ENCODE measurements at places on chromosomes 3 and 15.

- no peak for DNase-seq
Measured at GRCh38 chr15:63287109-63287508, 9.7 kb downstream of the APH1B start.

GRCh38 chr3:66816090-66816761, 181.9 kb upstream of the KBTBD8 start:
- no peak for DNase-seq

DNA sequence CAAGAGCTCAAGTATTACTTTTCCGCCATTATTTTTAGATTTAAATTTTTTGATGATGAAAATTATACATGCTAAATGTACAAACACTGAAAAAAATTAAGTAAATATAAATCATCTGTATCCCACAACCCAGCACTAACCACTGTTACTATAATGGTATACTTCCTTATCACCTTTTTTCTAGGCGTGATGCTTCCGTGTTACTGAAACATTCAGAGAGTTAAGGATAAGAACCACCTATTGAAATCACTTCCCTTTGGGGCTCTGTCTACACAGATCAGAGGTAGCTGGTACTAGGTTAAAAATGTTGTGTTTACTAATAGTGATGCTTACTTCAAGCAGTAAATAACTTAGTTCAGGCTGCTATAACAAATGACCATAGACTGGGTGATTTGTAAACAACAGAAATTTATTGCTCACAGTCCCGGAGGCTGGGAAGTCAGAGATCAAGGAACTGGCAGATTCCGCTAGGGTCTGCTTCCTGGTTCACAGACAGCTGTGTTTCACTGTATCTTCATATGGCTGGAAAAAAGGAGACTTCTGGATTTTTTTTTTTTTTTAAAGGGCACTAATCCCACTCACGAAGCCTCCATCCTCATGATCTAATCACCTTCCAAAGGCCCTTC, 6.4 kb downstream of the SNX4 start:
- no peak for DNase-seq

DNA sequence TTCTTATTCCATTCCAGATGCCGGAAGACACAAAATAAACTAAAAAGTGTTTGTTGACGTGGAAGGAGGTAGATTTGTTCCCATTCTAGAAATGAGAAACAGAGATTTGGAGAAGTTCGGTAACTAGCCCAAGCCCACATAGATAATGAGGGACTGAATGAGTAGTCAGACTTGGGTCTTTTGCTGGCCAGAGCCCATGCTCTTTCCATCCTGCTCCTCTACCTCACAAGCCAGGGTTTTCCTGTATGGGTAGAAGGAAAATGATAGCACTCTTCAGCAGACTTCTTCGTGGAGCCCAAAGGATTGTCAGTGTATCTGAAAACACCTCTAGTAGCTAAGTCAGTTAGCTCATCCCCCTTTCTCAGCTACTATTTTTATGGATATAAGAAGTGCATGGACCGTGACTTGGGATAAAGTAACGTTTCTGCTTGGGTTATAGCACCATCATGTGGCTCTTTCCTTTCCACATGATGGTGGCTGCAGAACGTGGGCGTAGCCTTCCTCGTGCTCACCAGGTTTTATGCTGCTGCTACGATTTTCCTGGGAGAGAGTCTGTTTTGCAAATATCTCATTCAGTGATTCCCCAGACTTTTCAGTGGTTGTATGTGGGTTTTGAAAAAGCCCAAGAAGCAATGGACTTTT, 84.6 kb downstream of the DGKG start:
- DNase-seq, result no peak

DNA sequence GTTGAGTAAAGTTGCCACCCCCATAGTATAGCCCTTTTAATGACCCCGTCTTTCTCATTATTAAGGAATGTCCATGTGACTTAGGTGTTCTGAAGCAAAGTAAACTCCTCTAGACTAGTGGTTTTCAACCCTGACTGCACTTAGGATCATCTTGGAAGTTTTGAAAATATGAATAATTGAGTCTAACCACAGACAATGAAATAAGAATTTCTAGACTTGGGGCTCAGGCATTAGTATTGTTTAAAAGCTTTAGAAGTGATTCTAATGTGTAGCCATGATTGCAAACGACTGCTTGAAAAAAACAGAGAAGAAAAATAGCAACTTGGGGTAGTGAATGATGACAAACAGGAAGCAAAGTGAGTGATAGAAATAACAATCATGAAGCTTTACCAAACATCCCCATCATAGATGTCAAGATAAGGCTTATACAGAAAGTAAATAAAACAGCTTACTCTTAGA, 35.0 kb downstream of the ALCAM start:
- no peak for DNase-seq

GRCh38 chr15:59751552-59752413, 62.7 kb upstream of the BNIP2 start:
- DNase-seq, result no peak

DNA sequence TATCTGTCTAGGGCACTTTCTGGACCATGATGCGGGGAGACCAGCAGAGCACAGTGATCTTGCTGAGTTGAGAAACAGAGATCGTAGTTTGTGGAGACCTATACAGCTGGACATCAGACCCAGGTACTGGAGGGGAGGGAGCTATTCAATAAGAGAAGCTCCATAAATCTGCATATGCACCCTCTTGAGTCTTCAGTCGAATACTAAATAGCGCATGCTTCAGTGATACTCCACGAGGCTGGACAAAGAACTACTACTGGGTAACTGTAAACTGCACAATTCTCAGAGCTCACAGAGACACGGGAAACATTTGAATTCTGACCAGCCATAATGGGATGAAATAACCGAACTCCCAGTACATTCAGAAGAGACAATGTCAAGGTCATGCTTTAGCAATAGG, 49.7 kb downstream of the MINAR1 start:
- no peak for DNase-seq

GRCh38 chr3:150149651-150150051, 179.0 kb upstream of the PFN2 start:
- DNase-seq, result no peak

GRCh38 chr3:197881270-197881969, 68.6 kb upstream of the RPL35A start:
- peak; percentile 46 for DNase-seq

DNA sequence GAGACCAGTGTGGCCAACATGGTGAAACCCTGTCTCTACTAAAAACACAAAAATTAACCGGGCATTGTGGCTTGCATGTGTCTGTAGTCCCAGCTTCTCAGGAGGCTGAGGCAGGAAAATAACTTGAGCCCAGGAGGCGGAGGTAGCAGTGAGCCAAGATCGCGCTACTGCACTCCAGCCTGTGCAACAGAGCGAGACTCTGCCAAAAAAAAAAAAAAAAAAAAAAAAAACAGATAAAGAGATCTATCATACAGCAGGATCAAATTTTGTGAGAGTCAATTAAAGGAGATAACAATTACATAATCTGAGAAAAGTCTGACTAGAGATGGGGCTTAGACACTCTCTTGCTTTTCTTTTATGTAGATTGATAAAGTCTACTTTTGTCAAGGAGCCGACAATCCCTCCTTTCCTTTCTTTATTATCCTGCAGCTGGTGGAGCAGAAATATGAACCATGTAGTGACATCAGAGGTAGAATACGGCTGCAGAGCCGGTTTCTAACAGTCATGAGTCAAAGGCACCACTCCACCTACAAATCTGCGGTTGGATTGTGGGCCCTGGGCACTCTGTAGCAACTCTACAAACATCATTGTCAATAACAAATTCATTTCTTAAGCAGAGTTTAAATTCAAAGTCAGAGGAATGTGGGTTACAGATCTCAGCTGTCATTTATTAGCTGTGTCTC, 9.0 kb downstream of the C2CD4A start:
- no peak for DNase-seq

DNA sequence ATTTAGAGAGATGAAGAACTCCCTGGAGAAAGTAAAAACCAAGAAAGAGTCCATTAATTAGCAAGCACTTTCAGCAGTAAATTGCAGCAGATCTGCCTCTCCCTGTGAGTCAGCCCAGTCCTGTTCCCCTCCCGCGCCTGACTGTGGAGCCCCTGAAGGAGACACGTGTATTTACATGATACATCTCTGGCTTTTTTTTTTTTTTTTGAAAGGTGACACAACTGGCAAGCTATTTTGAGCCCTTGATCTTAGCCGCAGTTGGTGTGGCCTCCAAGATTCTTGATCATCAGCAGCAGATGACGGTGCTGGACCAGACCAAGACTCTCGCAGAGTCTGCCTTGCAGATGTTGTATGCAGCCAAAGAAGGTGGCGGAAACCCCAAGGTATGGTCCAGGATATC, 271.8 kb upstream of the TPM1 start:
- DNase-seq, result peak; percentile 96

DNA sequence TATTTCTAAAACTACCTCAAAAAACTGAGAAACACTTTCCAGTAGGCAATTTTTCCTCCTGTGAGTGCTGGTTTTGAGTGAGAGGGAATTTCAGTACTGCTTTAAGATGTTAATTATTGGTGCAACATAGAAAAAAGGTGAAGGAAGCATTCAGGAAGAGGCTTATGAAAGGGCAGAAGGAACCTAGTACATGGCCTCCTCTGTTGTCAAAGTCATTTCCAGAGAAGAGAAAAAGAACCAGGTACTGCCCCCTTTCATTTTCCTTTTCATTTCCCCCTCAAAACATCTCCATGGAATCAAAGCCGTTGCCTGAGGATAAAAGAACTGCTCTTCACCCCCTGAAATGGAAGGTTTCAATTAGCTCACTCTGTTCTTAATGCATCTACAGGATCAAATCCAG, 19.8 kb downstream of the RARRES1 start:
- DNase-seq, result no peak

DNA sequence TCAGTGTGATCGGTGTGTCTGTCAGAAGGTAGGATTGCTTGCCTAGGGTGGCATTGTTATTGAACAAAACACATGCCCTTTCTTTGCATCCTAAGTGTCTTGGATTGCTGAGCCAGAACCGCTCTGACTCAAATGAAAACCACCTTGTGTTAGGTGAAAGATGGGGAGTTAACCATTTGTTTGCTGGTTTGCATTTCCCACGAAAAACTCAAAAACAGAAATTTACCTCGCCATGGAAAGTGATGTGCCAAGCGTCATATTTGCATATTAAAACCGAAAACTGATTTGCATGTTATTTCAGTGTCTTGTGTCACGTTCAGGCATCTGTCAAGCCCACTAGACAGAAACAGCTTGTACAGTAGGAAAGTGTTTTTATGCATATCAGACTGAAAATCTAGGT, 474.6 kb upstream of the TPRG1 start:
- no peak for DNase-seq

DNA sequence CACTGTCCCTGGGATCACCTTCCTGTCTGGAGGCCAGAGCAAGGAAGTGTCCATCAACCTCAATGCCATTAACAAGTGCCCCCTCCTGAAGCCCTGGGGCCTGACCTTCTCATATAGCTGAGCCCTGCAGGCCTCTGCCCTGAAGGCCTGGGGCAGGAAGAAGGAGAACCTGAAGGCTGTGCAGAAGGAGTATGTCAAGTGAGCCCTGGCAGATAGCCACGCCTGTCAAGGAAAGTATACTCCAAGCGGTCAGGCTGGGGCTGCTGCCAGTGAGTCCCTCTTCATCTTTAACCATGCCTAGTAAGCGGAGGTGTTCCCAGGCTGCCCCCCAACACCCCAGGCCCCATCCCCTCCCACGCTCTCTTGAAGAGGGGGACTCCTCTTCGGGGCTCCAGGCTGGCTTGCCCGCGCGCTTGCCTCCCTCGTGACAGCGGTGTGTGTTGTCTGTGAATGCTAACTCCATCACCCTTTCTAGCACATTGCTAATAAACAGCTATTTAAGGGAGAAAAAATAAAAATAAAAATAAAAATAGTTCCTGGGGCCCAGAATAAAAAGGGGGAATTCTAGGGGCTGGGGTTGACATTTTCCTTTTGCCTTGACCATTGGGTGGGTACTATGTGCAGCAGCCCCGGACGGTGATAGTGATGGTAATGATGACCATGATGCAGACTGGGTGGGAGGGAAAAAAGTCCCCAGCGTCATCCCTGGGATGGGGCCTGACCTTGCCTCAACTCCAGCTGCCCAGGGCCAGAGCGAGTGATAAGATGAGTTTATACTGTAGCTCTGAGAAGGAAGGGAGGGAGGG, 3.3 kb upstream of the ALAS1 start:
- DNase-seq, result no peak

DNA sequence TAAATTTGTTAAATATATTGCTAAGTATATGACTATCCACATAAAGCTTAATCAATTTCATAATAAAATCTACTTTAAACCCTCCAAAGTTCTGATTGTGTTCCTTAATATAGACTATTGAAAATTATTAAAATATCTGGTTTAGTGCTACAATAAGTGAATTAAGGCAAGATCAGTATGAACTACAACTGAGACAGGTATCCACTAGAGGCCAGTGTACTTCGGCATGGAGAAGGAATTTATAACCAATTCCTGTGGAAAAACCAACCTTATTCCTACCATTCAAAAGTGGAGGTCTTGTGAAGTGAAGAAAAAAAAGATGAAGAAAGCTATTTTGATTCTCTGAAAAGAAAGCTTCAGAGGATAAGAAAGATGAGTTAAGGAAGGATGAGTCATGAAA, 237.7 kb downstream of the SUCLG2 start:
- DNase-seq, result no peak

DNA sequence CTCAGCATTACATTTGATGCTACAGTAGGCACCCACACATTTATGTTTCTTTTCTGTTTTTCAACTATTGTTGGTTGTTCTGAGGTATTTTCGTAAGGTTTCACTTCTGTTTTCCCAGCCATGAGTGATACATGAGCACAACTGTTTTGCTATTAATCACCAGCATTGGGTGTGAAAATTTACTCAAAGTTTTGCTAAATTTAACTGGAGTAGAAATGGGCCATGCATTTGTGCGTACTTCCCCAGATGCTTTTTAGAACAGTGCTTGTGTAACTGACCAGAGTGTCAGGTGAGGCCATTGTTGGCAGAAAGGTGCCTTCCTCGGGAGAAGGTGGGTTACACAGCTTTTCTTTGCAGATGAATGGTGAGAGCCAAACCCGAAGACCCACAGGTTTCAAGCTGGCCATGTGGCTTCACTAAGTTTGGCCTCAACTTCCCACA, 70.4 kb downstream of the ST6GAL1 start:
- no peak for DNase-seq

DNA sequence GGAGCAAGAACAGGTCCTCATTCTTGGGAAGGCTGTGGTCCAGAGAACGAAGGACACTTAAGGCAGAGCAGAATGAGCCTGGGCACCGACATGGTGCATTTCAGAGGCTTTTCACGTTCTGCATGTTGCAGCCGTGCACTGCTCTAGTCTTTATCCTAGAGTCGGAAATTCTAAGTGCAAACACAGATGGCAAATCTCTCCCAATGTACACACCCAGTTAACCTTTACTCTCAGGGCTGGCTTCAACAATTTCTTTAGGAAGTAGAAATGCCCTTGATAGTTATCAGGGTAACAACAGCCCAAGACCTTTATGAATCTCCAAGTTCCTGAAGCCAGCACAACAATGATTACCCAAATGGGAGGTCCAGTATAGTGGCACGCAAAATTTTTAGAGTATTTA, 39.1 kb upstream of the LRTM1 start:
- DNase-seq, result no peak

DNA sequence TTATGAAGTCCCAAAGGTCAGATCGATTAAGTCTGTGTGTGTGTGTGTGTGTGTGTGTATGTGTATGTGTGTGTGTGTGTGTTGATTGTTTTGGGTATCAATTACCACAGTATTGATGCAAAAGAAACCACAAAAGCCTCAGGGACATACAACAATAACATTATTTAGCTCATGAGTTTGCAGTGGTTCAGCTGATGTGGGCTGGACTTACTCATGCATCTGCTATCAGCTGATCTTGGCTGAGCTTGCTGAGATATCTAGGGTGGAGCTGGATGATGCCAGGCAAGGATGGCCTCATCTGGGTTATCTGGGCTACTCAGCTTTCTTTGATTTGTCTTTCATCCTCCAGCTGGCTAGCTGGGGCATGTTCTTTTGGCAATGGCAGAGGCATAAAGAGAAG, 82.4 kb upstream of the PRR23C start:
- peak; percentile 45 for DNase-seq

- no peak for DNase-seq
Measured at GRCh38 chr3:188711881-188712247, 459.9 kb upstream of the TPRG1 start.
